ENCODE measurements at places on chromosomes 2 and 18.
A peak's percentile ranks its signal among the peaks of the same experiment; 100 is the strongest.

DNA sequence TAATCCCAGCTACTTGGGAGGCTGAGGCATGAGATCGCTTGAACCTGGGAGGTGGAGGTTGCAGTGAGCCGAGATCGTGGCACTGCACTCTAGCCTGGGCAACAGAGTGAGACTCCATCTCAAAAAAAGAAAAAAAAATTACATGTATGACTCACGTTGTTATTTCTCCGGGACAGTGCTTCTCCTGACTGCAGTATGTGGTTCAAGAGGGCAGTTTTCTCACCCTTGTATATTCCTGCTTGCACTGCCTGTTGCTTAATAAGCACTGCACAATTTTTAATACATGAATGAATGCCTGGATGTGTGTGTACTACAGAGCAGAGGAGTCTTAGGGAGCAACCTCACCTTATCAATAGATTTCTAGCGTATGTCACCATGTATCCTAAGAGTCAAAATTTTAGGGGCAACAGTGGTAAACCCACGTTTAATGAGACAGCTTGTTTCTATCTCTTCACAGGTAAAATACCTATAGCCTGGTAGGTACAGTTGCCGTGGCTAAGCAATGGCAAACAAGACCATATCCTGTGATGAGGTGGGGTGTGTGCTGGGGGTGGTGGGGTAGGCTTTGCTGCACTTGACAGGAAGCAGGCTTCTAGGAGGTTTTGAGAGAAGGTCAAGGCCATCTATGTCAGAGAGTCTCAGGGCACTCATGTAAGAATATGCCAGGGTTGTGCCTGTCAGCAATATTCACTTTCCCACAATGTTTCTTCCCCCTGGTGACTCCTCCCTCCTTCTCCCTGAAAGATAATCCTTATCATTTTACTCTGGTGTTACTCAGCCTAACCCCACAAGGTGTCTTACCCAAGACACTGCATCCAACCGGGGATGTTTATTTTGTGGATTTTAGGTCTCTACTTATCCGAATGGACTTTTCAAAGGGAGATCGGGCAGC lies 36.9 kb upstream of the MEX3C start:
- no peak for DNase-seq
- no peaks in the 10 kb centered on the region for H3K36me3 ChIP-seq

DNA sequence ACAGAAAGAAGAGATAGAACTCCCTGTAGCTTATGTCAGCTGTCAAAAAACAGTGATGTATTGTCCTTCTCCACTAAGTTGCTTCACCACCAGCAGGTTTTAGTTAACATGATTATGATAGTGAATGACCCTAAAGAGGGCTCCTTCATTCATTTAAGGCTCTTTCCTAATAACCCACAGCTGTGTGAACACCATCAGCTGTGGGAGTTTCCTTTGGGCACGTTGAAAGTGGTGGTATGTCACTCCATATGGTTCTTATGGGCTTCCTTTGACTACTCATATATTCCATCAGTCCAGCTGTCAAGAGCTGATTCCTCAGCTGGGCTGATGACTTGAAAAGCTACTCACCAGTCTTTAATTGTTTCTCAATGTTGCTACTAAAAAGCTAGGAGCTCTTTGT lies 210.3 kb downstream of the UBE2E3 start:
- H3K4me1 ChIP-seq, result no peaks in the 10 kb centered on the region
- H3K27me3 ChIP-seq, result no peaks in the 10 kb centered on the region
- no peak overlapping the region for H3K27ac ChIP-seq
- DNase-seq, result no peak

DNA sequence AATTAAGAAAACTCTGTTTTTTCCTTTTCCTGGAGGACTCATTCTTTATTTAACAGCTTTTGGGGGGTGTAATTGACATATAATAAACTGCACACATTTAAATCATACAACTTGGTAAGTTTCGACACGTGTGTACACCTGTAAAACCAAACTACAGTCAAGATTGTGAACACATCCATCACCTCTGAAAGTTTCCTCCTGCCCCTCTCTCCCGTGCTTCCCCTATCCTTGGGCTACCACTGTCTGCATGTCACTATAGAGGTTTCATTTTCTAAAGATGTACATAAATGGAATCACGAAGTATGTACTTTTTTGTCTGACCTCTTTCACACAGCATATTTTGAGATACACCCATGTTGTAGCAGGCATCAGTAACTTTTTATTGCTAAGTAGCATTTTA lies 100.0 kb downstream of the BIN1 start:
- H3K36me3 ChIP-seq, result no peaks in the 10 kb centered on the region
- no peak for DNase-seq
- H3K4me1 ChIP-seq, result no peaks in the 10 kb centered on the region
- H3K27ac ChIP-seq, result no peak overlapping the region
- no peaks in the 10 kb centered on the region for H3K27me3 ChIP-seq
- no peak overlapping the region for H3K4me3 ChIP-seq

- H3K36me3 ChIP-seq, result no peaks in the 10 kb centered on the region
- no peak for DNase-seq
- H3K4me1 ChIP-seq, result peaks cover 37% of the 10 kb centered on the region
- H3K27ac ChIP-seq, result peak overlapping the region; percentile 53
These were observed 180.2 kb downstream of the THADA start for GRCh38 chr2:43415592-43415991.

DNA sequence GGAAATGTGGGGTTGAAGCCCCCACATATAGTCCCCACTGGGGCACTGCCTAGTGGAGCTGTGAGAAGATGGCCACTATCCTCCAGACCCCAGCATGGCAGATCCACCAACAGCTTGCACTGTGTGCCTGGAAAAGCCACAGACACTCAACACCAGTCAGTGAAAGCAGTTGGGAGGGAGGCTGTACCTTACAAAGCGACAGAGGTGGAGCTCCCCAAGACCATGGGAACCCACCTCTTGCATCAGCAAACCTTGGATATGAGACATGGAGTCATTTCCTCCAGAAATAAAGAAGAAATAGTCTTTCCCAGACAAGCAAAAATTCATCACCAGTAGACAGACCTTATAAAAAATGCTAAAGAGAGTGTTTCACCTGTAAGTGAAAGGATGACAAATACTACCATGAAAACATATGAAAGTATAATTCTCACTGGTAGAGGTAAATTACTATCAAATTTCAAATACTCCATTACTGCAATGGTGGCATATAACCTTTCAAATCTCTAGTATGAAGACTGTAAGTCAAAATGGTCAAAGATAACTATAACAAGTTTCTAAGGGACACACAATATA lies 152.6 kb upstream of the EPHA4 start:
- no peaks in the 10 kb centered on the region for H3K4me1 ChIP-seq
- H3K36me3 ChIP-seq, result no peaks in the 10 kb centered on the region
- no peak overlapping the region for H3K27ac ChIP-seq

GRCh38 chr2:190250421-190250820 lies 69.2 kb downstream of the HIBCH start:
- H3K4me3 ChIP-seq, result no peak overlapping the region
- no peak for DNase-seq

DNA sequence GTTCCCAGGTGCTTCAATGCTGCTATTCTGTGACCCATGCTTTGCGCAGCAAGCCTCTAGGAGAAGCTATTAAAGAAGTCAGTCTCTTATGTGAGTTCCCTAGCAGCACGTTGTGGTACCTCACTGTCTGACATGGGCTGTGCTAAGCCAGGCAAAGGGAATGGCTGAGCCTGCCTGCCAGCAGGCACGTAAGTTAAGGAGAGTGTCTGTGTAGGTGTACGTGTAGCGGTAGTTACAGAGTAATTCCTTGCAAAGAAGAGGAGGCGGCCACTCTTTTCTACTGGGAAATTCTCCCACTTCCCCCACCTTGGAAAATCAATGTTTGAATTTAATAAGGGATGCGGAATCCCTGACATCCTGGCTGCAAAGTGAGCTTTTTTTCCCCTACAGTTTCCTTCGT lies 123.5 kb upstream of the LYPD1 start:
- H3K4me1 ChIP-seq, result no peaks in the 10 kb centered on the region
- H3K27me3 ChIP-seq, result no peaks in the 10 kb centered on the region

DNA sequence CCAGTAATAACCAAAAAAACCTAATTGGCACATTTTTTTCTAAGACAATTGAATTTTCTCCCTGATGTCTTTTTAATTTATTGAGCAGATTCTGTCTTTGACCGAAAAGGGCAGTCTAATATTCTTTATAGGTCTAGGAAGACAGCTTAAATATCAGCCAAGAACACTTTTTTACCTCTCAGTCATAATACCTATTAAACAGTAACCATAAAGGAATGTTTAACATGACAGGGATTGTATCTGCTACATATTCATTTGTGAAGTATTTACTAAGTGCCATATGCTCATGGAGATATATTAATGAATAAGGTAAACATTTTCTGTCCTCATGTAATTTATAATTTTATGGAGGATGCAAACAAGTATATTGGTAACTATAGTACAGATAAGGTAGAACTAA lies 3.1 kb upstream of the HTR2B start:
- H3K27me3 ChIP-seq, result no peaks in the 10 kb centered on the region
- H3K27ac ChIP-seq, result no peak overlapping the region
- no peaks in the 10 kb centered on the region for H3K36me3 ChIP-seq
- no peak for DNase-seq
- peaks cover 15% of the 10 kb centered on the region for H3K4me1 ChIP-seq

- H3K27ac ChIP-seq, result no peak overlapping the region
- no peak for DNase-seq
- H3K27me3 ChIP-seq, result no peaks in the 10 kb centered on the region
- no peak overlapping the region for H3K4me3 ChIP-seq
These were observed 550.3 kb upstream of the LRRTM1 start for GRCh38 chr2:80854831-80855230.

DNA sequence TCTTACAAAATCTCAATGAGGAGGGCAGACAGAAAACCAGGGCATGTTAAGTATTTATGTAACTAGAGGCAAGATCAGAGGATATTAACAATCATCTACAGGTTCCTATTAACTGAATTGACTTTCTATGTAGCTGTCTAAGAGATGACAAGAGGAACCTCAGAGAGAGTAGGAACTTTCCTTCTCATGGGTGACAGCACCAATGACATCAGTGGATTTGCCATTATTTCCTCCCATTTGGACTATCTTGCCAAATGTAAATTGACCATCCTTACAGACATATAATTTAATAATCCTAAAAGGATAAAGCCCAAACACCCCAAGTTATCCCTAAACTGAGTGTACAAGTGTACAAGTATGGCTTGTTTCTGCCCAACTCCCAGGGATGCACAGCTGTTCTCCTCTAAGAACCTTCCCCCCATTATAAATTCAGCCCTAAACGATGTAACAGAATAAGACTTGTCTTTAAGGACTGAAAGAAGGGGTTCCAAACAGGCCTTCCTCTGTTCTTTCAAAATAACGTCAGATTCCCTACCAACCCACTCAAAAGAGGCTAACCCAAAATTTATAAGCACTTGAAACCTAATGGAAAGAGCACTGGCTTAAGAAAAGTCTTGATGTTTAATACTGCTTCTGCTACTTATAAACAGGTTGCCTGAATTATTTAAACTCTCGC lies 73.4 kb upstream of the CHAC2 start:
- no peaks in the 10 kb centered on the region for H3K4me1 ChIP-seq
- H3K4me3 ChIP-seq, result no peak overlapping the region
- H3K27ac ChIP-seq, result no peak overlapping the region
- DNase-seq, result no peak
- H3K27me3 ChIP-seq, result no peaks in the 10 kb centered on the region
- H3K36me3 ChIP-seq, result peaks cover 20% of the 10 kb centered on the region

DNA sequence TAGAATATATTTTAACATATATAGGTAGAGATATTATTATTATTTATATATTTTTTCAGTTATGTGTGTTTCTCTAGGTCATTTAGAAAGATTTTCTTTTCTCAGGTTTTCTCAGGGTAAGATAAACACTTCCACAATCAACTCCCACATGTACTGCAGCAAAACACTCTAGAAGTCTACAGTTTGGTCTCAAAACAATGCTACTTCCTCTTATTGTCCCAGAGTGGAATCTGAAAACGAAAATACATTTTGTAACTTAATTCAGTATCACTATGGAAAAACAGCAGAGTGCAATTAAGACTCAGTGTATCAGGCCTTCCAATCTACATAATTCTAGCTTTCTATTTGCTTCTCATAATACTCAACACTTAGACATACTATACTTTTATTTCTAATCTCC lies 190.1 kb upstream of the SLC35G4 start:
- H3K27me3 ChIP-seq, result no peaks in the 10 kb centered on the region
- H3K4me3 ChIP-seq, result no peak overlapping the region
- no peaks in the 10 kb centered on the region for H3K4me1 ChIP-seq
- H3K27ac ChIP-seq, result no peak overlapping the region

DNA sequence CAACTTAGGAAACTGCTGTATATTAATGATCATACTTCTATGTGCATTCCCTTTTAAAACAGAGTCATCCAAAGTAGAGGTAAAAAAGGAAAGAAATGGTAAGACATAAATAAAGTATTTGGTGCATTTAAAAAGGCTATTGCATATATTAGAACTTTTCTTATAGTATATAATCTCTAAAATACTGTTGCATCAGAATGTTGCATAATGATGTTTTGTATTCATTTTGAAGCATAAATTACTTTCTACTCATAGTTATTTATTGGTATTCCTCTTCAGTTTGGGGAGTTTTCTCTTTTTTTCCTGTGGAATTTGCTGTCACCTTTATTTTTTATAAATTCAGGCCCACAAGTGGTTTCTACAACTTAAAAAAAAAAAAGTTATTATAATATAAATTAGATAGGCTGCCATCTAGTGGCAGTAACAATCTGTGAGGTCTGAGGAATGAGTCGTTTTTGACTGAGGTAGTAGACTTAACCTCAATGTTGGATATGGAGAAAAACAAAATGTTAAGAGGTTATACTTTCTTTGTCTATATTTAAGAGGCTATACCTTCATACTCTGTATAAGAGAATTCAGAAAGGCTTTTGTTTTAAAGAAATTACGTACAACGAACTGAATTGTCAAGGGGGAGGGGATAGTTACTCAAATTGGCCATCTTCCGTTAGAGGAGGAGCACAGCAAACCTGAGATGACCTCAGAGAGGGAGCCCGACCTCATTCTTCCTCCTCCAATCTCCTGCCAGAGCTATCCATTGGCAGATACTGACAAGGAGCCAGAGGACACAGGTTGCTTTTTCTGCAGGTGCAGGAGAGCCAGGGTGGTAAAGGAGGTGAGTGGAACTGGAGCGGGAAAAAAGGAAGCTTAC lies 23.8 kb downstream of the ANKAR start:
- peak overlapping the region; percentile 39 for H3K4me3 ChIP-seq
- peak overlapping the region; percentile 48 for H3K27ac ChIP-seq
- H3K36me3 ChIP-seq, result no peaks in the 10 kb centered on the region
- DNase-seq, result no peak

- H3K27me3 ChIP-seq, result no peaks in the 10 kb centered on the region
- no peak for DNase-seq
- peaks cover 16% of the 10 kb centered on the region for H3K4me1 ChIP-seq
- peak overlapping the region; percentile 89 for H3K4me3 ChIP-seq
These were observed 947 bp downstream of the ZEB2 start for GRCh38 chr2:144518748-144519596.

- no peaks in the 10 kb centered on the region for H3K27me3 ChIP-seq
- H3K36me3 ChIP-seq, result peaks cover 2% of the 10 kb centered on the region
- DNase-seq, result no peak
- no peak overlapping the region for H3K27ac ChIP-seq
- H3K4me3 ChIP-seq, result no peak overlapping the region
These were observed 22.1 kb downstream of the EHD3 start for GRCh38 chr2:31255911-31256571.

GRCh38 chr2:231228974-231229529 lies 30.6 kb downstream of the ARMC9 start:
- H3K27me3 ChIP-seq, result no peaks in the 10 kb centered on the region
- no peak for DNase-seq
- H3K4me3 ChIP-seq, result no peak overlapping the region
- no peak overlapping the region for H3K27ac ChIP-seq
- no peaks in the 10 kb centered on the region for H3K36me3 ChIP-seq
